Right ventricle myocardium superior (tissue), 1 donor: ENCODE measurements at places on chromosomes 2 and 18. TPM values are rescaled to one million over a fixed set of nuclear protein-coding genes. Genes with fewer than 3 reads are reported as not detected.

DNA sequence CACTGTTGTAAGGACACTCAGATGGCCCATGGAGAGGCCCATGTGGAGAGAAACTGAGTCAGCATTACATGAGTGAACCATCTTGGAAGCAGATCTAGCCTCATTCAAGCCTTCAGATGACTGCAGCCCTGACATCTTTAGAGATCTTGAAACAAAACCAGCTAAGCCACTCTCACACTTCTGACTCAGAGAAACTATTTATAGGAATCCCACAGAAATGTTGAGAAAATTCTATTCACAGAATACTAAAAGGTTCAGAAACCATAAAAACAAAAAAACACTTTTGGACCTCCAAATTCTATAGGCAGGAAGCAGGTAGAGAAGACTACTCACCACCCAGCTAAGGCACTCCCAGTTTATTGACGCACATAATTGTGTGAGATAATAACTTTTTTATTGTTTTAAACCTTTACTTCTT is 8.7 kb downstream of the TMEM169 start:
- no peak for DNase-seq

- no peak for DNase-seq
Observed at GRCh38 chr2:229003256-229003655, 267.8 kb downstream of the PID1 start.

GRCh38 chr2:18396329-18397010 is 164.0 kb downstream of the RDH14 start:
- no peak for DNase-seq

DNA sequence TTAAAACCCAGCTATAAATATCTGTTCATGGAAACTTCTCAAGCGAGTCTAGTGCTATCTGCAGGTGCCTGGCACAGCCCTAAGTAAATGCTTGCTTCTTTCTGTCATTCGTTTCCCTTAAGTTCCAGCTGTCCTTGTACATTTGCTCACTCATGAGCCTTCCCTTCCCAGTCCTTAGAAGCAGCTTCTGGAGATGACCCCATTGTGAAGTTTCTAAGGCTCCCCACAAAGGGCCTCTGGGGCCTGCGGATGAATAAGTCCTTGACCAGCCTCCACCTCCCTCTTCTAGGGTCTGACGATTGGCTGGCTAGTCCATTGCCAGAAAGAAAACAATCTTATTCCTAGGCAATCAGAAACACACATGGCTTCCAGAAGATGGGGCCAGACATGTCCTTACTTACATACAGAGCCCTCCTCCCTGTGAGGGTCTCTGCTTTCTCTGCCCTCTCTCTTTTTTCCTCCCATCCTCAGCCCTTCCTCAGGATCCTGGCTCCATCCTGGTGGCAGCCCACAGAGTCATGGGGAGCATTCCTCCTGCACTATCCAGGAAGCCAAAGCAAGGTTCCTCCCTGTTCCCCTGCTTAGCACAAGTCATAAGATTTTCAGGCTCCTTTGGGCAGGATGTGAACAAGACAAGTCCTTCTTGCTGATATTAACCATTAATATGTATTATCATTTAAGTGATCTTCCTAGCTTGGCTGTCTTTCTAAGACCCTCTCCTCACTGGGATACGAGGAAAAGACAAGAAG is 87.3 kb downstream of the TNFRSF11A start:
- DNase-seq: no peak

GRCh38 chr2:120791962-120792297 is 56.3 kb downstream of the GLI2 start:
- no peak for DNase-seq

- DNase-seq: no peak
Observed at GRCh38 chr2:199690225-199690624, 160.8 kb downstream of the FTCDNL1 start.

- DNase-seq: no peak
Observed at GRCh38 chr2:112876257-112876970, 34.6 kb upstream of the IL37 start.

OTX1 gene
- not detected for total RNA-seq

PLGLB2 gene
- total RNA-seq: 1.4 TPM

DSEL gene
- 1.7 TPM for total RNA-seq
